Stimulated activated CD4-positive, alpha-beta T cell treated with anti-CD3 and anti-CD28 coated beads, Interleukin-4, amount 100 ng/mL, for 1 hour (primary cell): ENCODE measurements at places on chromosomes 6 and 20.

- DNase-seq = no peak
These were observed 74.0 kb upstream of the TOP1 start for GRCh38 chr20:40954521-40955165.

DNA sequence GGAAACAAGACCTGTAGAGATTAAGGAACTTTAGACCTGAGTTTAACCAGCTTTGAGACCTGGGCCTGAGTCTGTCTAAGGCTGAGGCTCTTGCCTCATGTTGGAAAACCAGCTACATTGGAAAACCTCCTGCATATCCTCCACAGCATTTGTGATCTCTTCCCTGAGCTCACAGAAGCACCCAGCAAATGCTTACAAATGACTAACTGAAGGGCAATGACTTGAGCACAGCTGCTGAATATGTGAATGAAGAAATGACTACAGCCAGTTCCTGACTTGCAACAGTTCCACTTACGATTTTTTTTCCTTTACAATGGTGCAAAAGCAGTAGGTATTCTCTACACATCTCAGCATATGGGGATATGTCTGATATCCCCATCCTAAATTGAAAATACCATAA lies 112.4 kb upstream of the RREB1 start:
- DNase-seq = no peak

DNA sequence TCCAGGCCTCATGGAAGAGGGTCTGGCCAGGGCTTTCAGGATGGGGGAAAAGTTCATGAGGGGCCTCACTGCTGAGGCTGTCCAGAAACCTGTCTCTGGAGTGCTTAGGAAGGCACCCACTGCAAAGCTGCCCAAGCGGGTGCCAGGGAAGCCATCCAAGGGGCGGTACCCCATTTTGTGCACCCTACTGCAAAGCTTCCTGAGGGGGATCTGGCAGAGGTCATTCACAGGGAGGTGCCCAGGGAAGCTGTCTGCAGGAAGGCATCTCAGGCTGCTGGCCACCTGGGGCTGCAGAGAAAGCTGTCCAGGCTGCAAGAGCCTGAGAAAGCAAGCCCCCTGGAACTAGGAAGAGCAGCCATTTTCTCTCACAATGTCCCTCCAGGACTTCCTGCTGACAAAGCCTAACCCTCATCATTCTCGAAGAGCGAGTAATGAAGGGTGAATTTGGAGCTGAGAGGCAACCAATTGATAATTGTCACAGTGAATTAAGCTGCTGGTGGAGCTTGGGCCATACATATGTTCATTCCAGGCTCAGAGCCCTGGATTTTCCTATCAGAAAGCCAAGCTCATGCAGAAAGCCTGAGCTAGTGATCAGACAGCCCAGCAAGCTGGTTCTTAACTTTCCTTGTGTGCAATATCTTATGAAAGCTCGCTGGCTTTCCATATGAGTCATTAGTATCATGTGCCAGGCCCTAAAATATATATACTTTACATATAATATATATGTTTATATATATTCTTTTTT lies 62.2 kb upstream of the SLC22A16 start:
- DNase-seq = no peak

DNA sequence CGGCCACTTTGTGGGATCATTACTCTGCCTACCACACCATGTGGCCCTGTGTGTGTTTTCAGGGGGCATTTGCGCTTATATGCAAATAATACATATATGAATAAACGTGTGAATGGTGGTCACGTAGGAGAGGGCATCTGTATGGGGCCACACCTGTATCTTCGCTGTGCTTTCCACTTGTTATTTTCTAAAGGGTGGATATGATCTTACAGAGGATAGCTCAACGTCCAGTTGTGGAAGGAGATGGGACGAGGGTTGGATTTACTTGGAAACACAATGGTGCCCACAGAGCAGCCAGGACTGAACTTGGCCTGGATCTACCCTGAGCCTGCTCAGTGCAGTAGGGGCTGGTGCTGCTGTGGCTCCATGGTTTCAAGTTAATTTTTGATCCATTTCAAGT lies 93.3 kb downstream of the YTHDF1 start:
- DNase-seq = no peak

GRCh38 chr20:47118641-47119040 lies 224.0 kb downstream of the EYA2 start:
- DNase-seq = no peak

GRCh38 chr6:163457637-163458561 lies 43.4 kb downstream of the QKI start:
- DNase-seq = no peak

GRCh38 chr20:22426772-22427171 lies 157.6 kb downstream of the FOXA2 start:
- DNase-seq = no peak

- DNase-seq = no peak
These were observed 103.0 kb downstream of the ZFAND3 start for GRCh38 chr6:37922563-37922962.

DNA sequence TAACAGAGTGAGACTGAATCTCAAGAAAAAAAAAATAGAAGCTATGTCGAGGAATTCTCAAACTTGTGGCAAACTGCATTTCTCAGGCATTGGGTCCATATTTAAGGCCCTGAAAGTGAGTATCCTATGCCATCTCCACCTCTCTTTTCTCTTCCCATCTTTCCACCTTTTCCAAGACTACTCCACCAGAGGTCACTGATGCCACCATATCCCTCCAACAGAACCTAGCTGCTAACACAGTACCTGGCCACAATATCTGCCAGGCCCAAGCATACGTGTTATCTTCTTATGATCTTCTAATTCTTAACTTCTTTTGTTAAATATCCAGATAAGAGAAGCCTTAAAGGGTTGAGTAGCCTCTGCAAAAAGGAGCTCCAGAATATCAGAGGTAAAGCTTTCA lies 8.2 kb upstream of the ADGRF4 start:
- DNase-seq = no peak

DNA sequence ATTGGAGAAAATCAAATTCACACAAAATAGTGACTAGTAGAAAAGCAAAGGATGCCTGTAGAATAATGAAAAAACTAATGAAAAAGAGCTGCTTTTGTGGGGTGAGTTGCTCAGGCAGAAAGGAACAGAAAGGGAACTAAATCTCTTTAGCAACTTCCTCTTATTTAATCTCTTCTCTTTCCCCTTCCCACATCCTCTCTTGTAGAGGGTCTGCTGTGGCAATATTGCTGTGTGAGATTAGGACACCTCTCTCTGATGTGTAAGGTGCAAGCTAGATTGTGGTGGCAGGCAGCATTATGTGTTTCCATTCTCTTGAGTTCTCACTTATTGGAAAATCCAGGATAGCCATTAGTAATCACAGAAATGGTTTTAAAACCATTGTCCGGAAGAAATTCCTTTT lies 49.7 kb downstream of the SYNE1 start:
- no peak for DNase-seq

DNA sequence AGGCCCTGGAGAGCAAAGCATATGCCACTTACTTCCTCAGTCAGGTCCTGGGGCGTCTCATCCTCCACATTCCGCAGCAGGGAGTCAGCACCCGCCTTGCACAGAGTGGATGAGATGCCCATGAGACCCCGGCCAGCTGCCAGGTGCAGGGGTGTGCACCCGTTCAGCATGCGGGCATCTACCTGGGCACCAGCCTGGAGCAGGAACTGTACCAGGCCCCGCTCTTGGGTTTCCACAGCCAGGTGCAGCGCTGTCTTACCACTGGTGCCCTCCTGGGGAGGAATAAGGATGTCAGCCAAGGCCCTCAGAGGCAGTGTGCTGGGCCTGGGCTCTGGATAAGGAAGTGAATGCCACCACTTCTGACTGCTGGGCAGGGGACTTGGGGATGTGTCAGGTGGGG lies 2.7 kb upstream of the SLC35B2 start:
- no peak for DNase-seq

DNA sequence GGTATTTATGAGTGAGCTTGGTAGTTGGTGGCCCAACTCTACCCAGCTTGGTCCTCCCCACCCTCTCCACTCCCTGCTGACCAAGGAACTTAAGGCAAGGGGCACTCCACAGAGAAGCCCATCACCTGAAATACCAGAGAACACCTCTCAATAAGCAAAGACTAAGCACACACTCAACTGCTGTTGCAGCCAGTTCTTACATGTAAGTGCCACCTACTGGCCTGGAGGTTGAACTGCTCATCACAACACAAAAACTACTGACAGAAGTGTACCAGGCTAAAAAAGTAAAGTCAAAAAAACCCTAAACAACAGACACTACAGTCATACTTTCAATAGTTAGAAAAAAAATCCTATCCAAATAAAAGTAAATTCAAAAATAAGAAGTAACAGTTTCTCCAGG lies 146.2 kb downstream of the FAM83B start:
- no peak for DNase-seq

DNA sequence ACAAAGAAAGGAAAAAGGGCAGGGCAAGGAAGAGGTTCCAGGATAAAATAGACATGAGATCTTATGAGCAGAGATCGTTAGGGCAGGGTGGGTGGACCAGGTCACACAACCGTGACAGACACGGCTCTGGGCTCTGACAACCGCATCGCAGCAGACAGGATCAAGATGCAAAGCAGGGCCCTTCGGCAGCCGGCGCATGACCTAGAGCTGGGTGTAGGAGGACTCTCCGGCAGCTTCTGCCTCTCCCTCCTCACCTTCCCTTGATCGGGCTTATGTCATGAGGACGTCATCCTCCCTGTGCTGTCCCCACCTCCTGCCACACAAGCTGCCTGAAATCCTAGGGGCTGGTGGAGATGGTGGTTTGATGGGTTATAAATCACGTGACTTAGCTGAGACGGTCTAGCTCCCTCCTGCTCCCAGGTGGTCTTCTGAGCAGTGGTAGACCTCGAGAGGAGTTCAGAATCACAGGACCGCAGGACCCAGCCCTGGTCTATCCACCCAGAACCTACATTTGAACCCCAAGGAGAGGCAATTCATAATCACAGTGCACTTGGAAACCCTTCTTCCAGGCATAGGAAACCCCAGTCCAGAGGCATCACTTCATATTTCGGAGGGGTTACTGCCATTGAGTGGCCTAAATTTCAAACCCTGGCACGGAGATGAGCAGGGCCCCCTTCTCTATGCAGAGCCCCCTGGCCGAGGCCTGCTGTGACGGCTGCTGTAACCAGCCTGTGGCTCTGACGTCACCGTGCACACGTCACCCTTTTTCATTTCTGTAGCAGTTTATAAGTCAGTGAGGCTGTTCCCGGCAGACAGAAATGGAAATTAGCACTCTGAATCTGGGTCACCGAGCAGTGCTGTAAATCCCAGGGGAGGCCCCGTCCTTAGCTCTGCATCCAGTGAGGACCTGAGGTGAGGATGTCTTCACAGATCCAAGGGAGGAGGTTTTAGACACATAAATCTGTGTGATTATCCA lies 8.7 kb upstream of the CCR6 start:
- peak; percentile 48 for DNase-seq

DNA sequence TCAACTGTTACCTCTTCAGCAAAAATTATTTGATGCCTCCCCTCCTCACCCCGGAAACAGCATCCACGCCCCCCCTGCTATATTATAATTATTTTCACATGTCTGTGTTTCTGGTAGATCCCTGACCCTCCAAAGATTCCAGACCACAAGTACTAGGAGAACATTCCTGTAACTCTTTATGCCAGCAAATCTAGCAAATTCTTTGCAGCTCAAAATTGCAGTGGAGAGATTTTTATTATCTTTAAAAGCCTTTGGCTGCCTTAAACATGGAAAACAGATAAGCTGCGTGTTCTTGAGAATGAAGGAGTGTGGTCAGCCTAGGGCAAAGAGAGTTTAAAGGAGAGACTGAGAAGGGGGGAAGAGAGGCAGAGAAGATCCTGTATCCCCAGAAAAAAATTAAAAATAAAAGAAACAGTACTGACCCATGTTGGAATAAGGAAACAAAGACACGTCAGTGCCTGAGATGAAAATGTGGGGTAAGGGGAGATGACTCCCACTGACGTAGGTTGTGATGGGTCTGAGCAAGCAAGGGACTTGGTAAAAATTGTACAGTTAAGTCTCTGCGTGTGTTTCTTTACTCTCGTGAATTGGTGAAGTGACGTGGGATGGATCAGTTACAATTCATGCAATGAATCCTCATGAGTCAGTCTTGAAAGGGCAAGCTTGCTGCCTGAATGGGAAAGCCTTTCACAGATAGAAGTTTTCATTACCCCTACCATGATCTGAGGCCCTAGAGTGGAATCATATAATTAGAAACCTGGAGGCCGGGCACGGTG lies 8.3 kb downstream of the ID4 start:
- DNase-seq = no peak

DNA sequence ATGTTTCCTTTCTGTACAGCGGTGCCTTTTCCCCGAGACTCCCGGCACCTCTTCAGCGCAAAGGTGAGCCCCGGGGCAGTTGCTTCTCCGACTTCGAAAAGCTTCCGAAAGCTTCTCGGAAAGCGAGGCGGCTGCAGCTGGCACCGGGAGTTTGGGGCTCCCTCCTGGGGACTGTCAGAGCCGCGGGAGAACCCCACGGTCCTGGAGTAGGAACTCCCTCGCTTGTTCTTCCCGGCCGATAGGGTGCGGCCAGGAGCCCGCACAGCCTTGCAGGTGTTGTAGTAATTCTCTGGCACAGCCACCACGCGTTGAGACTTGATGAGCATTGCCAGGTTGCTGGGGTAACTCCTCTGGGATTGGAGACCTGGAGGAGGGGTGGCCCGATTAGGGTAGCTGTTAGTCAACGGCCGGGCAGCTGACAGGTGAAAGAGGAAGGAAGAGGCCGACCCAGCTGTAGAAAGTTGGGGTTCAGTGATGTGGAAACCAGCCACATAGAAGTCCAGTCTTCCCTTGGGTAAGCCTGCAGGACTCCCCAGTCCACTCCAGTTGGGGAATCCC lies 721 bp downstream of the KDM1B start:
- DNase-seq = peak; percentile 36

- no peak for DNase-seq
These were observed 148.3 kb downstream of the HACE1 start for GRCh38 chr6:104711371-104711770.

DNA sequence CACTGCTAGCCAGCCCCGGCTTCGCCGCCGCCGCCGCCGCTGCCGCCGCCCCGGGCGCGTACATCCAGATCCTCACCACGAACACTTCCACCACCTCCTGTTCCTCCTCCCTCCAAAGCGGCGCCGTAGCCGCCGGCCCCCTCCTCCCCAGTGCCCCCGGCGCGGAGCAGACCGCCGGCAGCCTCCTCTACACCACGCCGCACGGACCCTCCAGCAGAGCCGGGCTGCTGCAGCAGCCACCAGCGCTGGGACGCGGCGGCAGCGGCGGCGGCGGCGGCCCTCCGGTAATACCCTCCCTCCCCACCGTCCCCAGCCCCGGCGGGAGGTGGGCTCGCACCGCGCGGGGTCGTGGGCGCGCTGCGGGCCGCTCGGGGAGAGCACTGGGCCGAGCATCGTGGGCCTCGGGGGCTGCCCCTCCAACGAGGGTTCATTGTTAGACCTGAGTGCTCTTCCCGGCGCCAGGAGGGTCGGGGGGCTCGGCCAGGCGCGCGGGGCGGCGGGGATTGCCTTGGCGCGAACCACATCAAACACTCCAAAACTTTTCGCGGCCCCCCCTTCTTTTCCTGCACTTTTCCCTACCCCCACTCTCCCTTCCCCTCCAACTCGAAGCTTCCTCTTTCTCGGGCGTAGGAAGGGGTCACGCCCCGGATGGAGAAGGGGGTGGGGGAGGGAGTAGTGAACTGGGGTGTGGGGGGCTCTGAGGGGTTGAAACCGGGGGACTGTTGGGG lies 827 bp downstream of the E2F3 start:
- DNase-seq = peak; percentile 39
